NCI-H2029 treated with DMSO at 0.1 percent for 48 hours (cell line): ENCODE measurements at places on chromosomes 7 and 10.

DNA sequence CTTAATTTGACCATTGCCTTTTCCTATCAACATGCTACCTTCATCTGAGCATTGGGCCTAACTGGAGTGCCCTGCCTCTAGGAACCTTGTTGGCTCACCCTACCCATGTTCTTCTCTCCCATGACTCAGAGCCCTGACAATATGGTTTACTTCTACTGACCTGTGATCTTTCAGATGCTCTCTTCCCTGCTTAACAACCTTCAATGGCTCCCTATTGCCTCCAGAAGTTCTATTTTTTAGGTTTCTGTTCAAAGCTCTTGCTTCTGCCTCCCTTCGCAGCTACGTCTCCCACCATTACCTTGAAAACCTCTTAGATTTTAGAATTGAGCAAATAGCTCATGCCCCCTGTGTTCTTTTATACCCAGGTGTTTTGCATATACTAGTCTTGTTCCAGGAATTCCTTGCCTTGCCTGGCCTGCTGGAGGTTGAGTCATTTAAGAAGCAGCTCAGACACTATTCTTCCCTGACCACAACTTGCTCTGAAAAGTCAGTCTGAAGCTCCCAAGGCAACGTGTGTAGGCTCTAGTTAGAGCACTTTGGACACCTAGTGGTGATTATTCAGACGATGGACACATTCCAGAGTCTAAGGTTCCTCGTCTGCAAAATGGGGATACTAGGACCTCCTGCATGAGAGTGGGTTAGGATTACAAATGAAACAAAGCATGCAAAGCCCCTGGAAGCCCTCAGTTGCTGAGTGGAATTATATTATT lies 64.4 kb upstream of the EMX2 start:
- no peak for DNase-seq

DNA sequence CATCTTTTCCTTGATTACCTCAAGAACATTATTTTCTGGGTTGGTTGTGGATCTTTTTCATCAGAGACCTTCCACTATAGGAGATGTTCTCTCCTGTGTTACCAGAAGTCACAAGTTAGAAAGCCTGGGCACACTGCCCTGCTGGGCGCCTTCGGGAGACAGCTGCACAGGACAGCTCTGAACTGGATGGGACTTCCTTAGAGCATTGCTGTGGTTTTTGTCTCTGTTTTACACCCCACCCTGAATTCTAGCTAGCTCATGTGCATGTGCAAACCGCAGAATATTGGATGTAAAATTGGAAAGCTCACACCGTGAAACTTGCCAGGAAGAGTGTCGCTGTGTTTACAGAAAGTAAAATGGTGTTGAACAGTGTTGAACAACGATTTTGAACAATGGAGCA lies 54.4 kb upstream of the SEC61G start:
- no peak for DNase-seq

DNA sequence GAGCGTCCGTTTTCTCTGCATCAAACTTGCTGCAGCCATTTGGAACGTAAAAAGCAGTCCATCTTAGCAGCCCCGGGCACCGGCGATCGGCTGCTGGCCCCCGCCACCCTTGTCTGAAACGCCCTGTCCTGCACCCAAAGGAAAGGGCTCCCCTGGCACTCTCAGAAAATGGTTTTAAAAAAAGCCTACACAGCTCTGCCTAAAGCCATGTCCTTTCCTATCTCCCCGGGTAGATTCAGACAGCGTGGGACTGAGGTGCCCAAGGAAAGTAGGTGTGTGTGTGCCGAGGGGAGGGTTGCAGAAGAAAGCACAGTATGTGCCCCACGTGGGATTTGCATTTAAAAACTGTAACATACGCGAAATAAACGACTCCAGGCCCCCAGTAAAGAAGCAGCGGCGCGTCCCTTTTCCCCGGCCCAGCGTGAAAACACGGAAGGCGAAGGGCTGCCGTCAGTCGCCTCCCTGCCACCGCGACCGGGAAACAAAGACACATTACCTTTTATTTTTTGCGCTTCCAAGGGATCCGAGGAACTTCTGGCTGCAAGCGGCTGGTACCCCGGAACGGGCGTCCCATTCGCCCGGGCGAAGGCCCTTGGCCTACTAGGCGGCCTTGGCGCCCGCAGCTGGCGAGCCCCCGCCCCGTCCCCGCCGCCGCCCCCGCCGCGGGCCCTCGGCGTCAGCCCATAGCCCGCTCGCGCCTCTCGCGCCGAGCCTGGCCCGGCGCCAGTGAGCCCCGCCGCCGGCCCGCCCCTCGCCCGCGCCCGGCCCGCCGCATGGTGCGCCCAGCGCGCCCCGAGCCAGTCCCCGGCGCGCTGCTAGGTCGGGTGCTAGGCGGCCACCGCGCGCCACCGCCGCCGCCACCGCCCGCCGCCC lies 304.6 kb downstream of the PRPF18 start:
- no peak for DNase-seq

GRCh38 chr10:107425931-107426553 lies 261.5 kb upstream of the SORCS1 start:
- DNase-seq = no peak

DNA sequence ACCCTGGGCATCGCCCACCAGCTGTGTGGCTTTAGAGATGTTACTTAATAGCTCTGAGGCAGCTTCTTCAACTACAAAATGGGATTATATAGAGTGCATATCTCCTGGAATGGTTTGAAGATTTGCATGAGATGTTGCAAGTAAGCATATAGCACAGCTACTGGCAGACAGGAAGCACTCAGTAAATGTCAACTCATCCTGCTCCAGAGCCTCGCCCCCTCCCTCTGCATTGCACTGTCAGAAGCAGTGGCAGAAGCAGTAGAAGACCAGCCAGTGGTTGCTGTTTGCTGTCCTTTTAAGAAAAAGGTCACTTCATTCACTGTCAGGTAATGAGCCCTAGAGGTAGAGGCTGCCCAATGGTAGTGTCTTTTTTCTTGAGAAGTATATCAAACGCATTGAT lies 180.0 kb upstream of the GHITM start:
- no peak for DNase-seq

DNA sequence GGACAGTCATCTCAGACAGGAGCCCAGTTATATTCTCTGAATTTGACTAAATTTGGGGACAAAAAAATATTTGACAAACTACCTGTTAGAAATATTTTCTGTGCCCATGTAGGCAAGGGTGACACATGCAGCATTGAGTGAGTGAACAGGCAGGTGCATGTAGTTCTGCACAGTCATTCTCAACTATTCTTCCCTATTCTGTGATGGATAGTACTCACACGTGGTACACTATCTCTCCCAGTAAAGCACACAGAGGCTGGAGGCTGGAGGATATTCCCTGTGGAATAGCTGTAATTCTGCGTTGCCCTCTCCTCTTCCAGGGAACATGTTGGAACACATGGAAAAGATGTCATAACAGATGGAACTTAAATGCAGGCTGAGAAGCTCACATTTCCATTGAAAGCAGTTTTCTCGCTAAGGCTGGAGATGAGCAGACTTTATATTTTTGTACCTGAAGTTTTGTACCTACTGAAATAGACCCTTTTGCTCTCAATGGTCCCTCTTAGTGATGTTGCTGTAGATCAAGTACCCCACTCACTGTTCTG lies 75.0 kb downstream of the GPR141 start:
- DNase-seq = no peak

DNA sequence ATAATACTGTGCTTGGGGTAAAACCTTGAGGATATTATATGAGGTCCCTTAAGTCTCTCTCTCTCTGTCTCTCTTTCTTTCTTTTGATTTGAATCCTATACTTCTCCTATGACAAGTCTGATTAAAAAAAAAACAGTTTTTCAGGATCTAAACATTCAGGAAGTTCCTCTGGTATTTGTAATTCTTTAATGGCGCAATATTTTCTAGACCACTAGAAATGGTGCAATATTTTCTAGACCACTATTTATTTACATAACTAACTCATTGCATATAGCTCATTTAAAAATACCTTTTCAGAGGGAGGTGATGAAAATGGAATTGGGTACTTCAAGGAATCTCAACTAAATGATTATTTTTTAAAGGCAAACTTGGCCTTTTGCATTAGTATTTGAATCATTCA lies 1235.3 kb downstream of the GATA3 start:
- DNase-seq = no peak

- no peak for DNase-seq
Measured at GRCh38 chr7:36132012-36132411, 21.0 kb upstream of the EEPD1 start.

- DNase-seq = peak; percentile 87
Measured at GRCh38 chr7:2760098-2760889, 72.3 kb downstream of the AMZ1 start.

DNA sequence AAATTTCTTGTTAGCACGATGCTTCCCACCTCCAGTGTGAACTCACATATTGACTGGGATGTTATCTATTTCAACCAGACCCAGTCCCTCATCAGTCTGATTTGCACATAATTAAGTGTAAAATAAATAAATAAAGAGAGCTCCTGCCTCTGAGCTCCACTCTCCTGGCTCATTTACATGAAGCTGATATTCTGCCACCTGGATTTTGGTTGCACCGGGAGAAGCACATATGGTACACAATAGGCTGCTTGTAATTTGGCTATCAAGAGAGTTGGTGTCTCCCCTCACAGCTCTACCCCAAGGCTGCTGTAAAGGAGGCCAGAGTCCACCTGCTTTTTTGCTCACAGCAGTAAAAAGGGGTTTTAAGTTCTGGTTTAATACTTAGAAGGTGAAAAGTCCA lies 610.5 kb downstream of the KCNMA1 start:
- no peak for DNase-seq

DNA sequence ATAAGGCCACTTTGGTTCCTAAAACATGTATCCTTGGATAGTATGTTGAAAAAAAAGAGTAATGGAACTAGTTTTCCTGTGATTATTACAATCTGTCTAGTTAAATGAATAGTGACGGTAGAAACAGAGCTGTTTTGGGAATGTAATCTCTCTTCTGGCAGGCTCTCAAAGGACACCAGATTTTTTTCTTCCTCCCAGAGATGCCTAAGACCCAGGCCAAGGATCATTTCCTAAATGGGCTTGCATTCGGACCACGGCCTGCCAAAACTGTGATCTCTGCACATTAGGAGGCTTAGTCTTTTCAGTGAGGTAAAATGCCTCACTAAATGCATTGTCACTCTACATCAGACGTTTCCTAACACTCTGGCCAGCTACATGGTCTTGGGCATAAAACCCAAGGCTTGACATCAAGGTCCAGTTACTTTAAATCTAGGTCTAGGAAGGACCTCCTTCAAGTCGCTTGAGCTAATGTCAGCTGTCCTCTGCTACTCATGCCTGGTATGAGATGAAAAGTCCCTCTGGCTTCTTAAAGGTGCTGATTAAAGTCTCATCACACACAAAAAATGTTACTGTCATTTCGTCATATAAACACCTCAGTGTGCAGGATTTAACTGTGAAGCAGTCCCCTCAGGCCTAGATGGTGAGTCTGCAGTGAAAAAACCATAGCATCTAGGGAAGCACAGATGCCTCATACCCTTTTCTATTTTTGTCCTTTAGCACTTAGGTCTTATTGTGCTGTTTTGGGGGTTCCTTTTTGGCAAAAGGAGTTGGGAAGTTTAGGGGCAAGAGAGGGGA lies 47.7 kb downstream of the DLD start:
- no peak for DNase-seq

GRCh38 chr10:29920408-29921070 lies 138.8 kb downstream of the JCAD start:
- DNase-seq = no peak

- DNase-seq = no peak
Measured at GRCh38 chr10:110535958-110536891, 31.3 kb upstream of the SMC3 start.

- DNase-seq = no peak
Measured at GRCh38 chr10:72841487-72841886, 52.1 kb upstream of the OIT3 start.

DNA sequence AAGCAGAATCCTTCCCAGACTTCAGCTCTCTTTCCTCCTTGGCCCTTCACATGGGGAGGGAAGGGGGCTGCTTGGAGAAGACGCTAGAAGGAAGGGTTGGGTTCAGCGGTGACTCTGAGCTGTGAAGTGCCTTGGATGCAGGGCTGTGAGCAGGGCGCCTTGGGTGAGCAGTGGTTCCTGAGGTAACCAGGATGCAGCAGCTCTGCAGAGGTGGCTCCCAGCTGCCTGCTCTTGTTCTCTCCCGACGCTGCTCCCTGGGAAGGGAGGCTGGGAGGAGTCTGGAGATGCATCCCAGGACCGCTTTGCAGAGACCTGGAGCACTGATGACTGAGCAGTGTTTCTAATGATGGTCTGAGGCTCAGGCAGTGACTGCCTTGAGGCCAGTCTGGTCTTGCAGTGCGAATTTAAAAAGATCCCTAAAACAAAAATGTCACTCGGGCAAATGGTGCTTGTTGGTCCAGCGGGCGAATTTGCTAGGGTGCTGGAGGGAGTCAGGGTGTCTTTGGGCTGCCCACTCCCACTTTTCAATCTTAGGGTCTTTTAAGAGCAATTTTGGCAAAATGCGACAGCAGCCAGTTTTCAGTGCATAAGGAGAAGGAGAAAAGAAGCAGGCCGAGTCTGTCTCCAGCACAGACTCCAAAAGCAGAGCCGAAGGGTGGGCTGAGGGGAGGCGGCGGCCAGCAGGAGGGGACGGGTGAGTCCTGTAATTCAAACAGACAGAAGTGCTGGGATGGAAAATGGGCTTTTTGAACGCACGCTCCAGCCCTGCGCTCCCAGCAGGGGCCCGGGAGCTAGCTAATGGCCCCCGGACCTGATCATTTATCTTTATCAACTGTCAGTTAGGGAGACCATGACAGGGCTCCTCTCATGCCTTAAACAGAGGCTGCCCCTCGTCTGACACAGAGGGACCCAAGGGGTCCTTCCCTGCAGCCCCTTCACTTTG lies 191.2 kb upstream of the SHH start:
- no peak for DNase-seq

- DNase-seq = no peak
Measured at GRCh38 chr10:716821-717220, 27.4 kb upstream of the DIP2C start.

DNA sequence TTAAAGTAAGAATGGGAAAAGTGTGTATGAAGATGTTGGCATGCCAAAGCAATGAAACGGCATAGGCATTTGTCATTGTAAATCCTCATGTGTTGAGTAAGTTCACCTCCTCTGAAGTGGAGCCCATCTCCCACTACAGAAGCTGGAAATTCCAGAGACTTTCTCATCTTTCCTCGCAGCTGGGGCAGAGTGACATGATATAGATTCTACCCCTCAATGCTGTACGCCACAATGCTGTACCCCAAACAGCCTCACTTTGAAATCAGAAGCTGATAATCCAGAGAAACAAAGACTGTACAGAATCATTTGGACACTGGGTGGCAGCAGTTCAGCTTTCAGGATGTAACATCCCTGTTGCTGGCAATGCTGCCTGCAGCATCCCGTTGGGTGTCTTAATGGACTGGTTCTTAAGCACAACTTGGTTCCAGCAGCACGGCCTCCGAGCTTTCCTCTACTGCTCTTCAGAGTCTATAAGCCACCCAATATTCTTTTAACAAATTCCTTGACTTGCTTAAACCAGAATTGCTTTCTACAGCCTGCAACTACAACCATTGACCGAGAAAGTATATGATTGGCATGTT lies 18.8 kb downstream of the ZC3HAV1L start:
- DNase-seq = peak; percentile 66

GRCh38 chr7:74094224-74095101 lies 10.9 kb downstream of the LIMK1 start:
- peak; percentile 40 for DNase-seq

- DNase-seq = no peak
Measured at GRCh38 chr10:98445200-98445812, 1.4 kb downstream of the HPS1 start.
